ENCODE measurements at places on chromosomes 12 and 14.

DNA sequence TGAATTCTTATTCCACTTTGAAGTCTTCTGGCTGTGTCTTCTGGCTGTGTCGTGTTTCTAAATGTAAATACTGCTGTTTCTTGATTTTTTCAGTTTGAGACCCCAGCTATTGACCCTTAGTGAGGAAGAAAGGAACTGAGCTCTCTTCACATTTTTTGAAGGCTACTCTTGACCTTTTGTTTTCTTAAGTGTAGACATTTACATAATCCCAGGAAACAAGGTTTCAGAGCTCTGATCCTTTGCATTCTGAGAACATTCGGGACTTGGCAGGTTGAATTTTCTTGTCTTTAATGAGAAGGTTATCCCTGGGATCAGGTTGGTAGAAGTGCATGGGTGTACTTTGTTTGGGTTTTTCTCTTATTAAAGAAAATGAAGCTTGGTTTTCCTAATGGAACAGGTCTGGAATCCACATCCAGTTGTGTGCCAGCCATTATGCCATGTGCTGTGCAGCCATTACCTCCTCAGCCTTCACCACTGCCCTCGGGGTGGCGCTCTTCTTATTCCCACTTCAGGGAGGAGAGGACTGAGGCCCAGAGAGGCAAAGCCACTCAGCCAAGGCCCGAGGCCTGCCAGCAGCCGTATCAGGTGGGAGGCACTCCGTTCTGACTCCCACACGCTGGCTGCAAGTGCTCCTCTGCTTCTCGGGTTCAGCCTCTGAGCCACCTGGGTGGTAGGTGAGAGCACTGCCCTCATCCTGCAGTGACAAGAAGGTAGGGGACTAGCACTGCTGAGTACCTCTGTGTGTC, 120.9 kb downstream of the BEGAIN start:
- no peaks in the 10 kb centered on the region for H3K27me3 ChIP-seq
- H3K27ac ChIP-seq, result no peak overlapping the region
- H3K36me3 ChIP-seq, result no peaks in the 10 kb centered on the region
- DNase-seq, result no peak
- H3K4me3 ChIP-seq, result no peak overlapping the region

DNA sequence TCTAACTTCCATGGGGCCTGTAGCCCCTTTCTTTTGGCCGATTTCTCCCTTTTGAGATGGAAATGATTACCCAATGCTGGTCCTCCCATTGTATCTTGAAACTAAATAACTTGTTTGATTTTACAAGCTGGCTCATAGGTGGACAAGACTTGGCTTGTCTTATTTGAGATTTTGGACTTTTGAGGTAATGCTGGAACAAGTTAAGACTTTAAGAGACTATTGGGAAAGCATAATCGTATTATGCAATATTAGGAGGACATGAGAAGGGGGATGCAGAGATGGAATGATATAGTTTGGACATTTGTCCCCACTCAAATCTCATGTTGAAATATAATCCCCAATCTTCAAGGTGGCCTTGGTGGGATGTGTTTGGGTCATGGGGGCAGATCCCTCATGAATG, 49.2 kb upstream of the LYZ start:
- no peaks in the 10 kb centered on the region for H3K36me3 ChIP-seq
- DNase-seq, result no peak
- no peaks in the 10 kb centered on the region for H3K27me3 ChIP-seq
- no peak overlapping the region for H3K4me3 ChIP-seq
- no peaks in the 10 kb centered on the region for H3K4me1 ChIP-seq

- no peaks in the 10 kb centered on the region for H3K27me3 ChIP-seq
- H3K36me3 ChIP-seq, result peaks cover 80% of the 10 kb centered on the region
- no peaks in the 10 kb centered on the region for H3K4me1 ChIP-seq
- DNase-seq, result no peak
- H3K4me3 ChIP-seq, result no peak overlapping the region
Observed at GRCh38 chr14:34593740-34594375, 36.1 kb downstream of the SNX6 start.

DNA sequence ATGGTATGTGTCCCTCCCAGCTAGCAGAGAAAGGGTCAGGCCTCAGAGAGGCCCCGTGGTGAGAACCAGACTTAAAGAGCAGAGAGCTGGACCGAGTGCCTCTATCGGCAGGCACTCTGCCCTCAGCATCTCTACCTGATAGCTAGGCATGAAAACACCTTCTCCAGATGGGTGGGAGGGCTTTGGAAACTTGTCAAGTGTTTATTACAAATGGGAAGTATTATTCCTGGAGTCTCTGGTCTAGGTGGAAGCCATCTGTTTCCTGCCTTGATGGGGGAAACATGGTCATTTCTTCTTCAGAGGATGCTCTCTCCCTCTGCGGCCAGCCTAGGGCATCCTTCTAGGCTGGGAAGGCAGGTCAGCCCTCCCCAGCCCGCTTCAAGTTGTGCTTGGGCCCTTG, 2.3 kb downstream of the TMEM63C start:
- peaks cover 26% of the 10 kb centered on the region for H3K4me1 ChIP-seq
- peaks cover 28% of the 10 kb centered on the region for H3K27me3 ChIP-seq
- H3K4me3 ChIP-seq, result no peak overlapping the region
- peak overlapping the region; percentile 73 for H3K27ac ChIP-seq
- H3K36me3 ChIP-seq, result no peaks in the 10 kb centered on the region

GRCh38 chr12:40963751-40964150, 224.4 kb upstream of the PDZRN4 start:
- H3K27ac ChIP-seq, result no peak overlapping the region
- no peak overlapping the region for H3K4me3 ChIP-seq
- no peaks in the 10 kb centered on the region for H3K4me1 ChIP-seq

- H3K36me3 ChIP-seq, result no peaks in the 10 kb centered on the region
- no peak overlapping the region for H3K27ac ChIP-seq
- no peaks in the 10 kb centered on the region for H3K4me1 ChIP-seq
- no peak for DNase-seq
- H3K4me3 ChIP-seq, result no peak overlapping the region
- no peaks in the 10 kb centered on the region for H3K27me3 ChIP-seq
Observed at GRCh38 chr12:83261998-83262397, 575.3 kb downstream of the TMTC2 start.

DNA sequence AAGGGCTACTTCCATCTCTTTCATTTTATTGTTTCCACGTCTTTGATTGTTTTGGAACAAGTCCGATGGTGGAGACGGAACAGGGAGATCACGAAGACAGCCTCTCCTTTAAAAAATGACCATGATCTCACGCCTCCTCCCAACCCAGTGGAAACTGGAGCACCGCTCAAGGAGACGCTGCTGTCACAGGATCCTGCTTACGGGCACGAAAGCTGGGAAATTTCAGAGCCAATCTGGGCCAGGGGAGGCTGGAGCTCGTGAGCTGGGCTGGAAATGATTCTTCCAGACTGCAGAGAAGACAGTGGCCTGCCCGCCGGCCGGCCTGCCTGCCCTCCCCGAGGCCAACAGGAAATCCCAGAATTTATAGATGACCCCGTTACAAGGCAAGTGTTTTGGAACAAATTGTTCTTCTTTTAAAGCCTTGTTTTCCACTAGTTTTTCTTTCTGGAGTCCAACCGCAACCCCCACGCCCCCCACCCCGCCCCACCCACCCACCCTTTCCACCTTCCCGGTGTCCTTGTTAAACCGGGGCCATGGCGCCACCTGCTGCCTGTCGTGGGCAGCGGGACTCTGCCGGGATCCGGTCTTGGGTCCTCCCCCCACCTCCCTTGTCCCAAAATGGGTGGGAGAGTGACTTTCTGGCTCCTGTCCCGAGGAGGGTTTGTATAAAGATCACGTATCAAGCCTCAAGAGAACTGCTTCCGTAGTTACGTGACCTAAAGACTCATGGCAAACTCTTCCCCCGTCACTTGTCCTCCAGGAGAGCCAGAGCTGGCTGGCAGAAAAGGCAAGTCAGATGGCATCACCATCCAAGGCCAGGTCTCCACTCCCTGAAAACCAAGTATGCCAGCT, 40.3 kb downstream of the MAP1LC3B2 start:
- H3K36me3 ChIP-seq, result no peaks in the 10 kb centered on the region
- peak; percentile 83 for DNase-seq
- no peaks in the 10 kb centered on the region for H3K27me3 ChIP-seq
- peaks cover 4% of the 10 kb centered on the region for H3K4me1 ChIP-seq
- peak overlapping the region; percentile 63 for H3K27ac ChIP-seq

DNA sequence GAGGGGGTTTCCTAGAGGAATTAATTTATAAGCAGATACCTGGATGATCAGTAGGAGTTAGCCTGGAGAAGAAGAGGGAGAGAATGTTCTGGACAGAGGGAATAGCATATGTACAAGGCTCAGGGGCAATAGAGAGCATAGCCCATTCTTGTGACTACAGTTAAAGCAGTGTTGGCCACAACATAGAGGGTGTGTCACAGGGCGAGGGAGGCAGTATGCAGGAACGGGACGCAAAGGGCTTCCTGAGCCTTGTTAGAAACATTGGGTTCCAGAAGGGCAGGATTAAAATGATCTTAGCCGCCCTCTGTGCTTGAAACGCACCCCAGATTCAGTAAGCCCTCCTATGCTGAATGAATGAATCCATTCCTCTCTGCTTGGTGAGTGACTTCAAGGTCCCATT, 142.2 kb upstream of the PWP1 start:
- H3K4me3 ChIP-seq, result no peak overlapping the region
- no peak for DNase-seq
- H3K27me3 ChIP-seq, result no peaks in the 10 kb centered on the region
- no peaks in the 10 kb centered on the region for H3K36me3 ChIP-seq

DNA sequence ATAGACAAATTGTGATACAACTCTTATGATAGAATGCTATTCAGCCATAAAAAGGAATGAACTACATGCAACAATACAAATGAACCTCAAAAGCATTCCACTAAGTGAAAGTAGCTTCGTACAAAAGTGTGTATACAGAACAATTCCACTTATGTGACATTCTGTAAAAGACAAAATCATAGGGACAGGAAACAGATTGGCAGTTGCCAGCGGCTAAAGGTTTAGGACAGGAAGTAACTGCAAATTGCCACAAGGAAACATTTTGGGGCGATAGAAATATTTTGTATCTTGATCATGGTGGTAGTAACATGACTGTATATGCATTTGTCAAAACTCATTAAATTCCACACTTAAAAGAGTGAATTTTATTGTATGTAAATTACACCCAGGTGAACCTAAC, 113.4 kb downstream of the CAPZA3 start:
- H3K27me3 ChIP-seq, result no peaks in the 10 kb centered on the region
- no peak overlapping the region for H3K27ac ChIP-seq
- H3K36me3 ChIP-seq, result no peaks in the 10 kb centered on the region
- DNase-seq, result no peak
- no peak overlapping the region for H3K4me3 ChIP-seq

Data from transverse colon (tissue), 4 donors.